NCI-H2107 (cell line): ENCODE measurements at places on chromosomes 2 and 18.

GRCh38 chr2:201152517-201152916, 30.4 kb upstream of the CASP10 start:
- DNase-seq: no peak

GRCh38 chr18:49752095-49752457, 61.3 kb downstream of the ACAA2 start:
- no peak for DNase-seq

DNA sequence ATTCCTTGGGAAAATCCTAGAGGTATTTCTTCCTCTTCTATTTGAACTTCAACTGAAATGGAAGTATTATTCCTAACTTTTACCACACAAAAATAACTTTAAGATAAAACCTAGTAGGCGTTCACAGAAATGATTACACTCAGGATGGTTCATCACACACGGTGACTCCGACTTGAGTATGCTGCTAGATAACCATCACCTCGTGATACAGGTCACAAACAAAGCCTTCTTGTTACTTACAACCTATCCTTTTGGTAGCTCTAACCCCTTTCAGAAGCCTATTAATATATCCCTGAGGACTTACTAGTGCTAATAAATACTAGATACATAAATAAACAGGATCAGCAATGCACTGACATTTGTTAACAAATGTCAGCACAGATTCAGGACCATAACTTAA, 101.0 kb upstream of the DNER start:
- DNase-seq: no peak

DNA sequence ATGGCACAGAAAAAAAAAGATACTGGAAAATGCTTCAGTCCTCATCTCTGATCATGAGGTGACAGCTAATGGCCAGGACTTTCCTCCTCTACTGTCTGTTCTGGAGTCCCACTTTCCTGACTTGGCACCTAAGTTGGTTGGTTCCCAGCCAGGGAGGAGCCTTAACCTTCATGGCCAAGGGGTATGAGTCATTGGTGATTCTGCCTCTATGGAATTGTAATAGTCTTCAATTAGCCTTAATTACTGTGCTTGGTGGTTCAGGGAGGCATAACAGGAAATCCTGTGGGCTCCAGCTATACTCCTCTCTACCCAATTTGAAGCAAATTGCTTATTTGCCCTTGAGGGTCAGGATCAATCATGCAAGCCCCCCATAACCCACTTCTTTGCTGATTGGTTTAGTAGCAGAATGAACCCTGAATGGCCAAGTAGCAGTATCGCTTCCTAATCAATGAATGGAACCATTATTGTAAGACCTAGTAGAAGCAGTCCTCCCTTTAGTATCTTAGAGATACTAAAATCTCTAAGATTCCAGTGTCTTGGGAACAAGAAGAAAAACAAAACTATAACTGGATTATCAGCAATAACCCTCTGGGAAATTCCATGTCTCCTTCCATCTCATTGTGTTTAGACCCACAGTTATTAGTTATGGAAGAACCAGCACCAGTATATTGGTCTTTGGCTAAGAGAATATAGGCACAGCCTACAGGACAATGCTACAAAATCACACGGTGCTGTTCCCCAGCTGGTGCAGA, 109.0 kb downstream of the COL6A3 start:
- DNase-seq: no peak

DNA sequence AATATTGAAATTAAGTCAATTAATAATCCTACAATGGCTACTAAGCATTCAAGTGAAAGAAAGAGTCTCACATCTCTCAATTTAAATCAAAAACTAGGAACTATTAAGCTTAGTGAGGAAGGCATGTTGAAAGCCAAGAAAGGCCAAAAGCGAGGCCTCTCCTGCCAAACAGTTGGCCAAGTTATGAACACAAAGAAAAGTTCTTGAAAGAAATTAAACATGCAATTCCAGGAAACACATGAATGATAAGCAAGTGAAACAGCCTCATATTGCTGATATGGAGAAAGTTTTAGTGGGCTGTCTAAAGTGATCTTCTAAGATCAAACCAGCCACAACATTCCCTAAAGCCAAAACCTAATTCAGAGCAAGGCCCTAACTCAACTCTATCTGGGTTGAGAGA, 11.8 kb downstream of the RDH14 start:
- DNase-seq: no peak

DNA sequence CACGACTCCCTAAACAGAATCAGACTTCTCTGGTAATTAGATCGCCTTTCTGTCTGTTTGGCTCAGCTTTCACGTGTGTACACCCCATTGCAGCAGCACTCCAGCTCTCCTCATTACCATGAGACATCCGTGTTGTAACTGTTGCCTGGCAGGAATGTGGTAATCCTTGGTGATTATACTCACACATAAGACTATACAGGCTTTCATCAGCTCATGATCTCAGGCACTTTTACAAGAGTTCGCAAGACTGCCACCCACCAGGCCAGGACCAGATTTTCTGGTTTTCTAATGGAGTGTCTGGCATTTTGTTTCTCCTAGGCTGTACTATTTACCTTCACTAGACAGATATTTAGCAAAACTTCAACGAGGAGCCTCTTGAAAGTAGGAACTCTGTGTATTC, 50.2 kb downstream of the ACVR1 start:
- no peak for DNase-seq

DNA sequence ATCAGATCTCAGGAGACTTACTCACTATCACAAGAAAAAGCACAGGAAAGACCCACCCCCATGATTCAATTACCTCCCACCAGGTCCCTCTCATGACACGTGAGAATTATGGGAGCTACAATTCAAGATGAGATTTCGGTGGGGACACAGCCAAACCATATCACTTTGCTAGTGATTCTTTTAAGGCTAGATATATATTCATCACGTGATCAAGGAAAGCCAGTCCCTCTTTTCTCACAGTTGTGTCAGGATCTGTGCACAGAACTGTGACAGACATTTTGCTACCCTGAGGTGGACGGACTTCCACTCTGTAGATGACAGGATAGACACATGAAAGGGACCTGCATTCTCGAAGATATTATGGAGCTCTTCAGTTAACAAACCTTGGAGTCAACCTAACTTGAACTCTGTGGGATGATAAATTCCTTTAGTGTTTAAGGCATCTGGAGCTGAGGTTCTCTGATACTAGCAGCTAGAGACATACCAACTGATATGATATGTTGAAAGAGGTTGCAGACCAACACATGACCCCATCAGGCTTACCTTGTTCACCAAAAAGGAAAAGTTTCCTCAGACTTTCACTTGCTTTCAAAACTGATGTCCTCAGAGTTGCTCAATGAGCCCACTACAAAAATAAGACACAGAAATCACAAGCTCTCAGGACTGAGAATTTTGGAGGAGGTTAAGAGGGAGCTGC, 66.3 kb upstream of the SCG2 start:
- no peak for DNase-seq

- DNase-seq: no peak
Measured at GRCh38 chr2:172704072-172704936, 31.3 kb upstream of the RAPGEF4 start.
